ENCODE measurements at places on chromosomes 1 and 21.
A peak's percentile ranks its signal among the peaks of the same experiment; 100 is the strongest.

- peak; percentile 26 for DNase-seq
Observed at GRCh38 chr1:231628207-231628876, 1.8 kb downstream of the DISC1 start.

DNA sequence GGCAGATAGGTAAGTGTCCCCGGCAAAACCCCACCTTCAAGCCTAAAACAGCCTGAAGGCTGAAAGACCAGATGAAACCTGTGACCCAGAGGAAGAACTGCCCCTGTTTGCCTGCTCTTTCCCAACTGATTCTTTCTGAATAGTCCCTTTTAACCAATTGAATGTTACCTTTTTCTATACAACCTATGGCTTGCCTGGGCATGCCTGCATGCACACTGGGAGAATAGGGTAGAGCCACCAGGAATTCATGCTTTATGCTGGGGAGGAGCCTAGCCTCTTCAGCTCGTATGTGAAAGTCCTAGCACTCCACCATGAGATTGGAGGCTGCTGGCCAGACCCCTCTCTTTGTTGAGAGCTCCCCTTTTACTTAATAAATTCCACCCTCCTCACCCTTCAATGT lies 340.0 kb downstream of the PTBP2 start:
- DNase-seq = no peak

DNA sequence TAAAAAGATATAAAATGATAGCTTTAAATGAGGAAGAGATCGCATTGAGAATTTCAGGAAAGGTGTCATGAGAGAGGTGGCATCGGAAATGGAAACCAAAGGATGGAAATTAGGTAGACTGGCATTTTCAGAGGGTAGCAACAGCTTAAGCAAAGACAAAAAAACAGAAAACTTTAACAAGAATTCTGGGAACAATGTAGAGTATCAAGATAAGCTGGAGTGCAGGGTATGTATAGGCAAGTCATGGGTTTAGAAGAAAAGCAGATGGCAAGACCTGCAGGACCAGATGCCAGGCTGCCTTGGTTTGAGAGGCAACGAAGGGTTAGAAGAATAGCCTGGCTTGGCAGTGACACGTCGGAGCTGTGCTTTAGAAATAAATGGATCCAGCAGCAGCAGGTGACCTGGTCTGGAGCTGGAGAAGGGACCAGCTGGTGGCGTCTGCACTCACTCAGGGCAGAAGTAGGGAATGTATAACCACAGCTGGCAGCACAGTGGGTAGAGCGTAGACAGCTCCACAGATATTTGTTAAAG lies 149.4 kb upstream of the TIAM1 start:
- no peak for DNase-seq

- DNase-seq = no peak
Observed at GRCh38 chr1:206435445-206435844, 34.8 kb upstream of the IKBKE start.

DNA sequence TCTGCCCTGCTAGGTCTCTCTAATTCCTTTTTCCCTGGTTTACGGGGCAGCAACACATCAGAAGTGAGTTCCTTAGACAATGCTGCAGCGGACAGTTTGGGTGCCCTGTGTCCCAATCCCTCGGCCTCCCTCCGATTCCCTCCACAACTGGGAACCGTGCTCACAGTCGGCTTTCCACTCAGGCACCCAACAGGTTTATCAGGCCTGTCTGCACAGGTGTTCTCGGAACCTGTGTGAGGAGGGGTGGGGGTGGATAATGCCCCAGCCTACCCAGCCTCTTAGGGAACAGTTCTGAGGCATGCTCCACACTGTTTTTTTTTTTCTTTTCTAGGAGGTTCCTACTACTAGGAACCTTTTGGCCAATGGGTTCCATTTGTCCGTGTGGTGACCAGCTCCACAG lies 131.2 kb downstream of the DISC1 start:
- no peak for DNase-seq

GRCh38 chr1:162970021-162970420 lies 99.1 kb upstream of the RGS4 start:
- no peak for DNase-seq

GRCh38 chr21:44010429-44010828 lies 1.7 kb upstream of the TRAPPC10 start:
- no peak for DNase-seq

DNA sequence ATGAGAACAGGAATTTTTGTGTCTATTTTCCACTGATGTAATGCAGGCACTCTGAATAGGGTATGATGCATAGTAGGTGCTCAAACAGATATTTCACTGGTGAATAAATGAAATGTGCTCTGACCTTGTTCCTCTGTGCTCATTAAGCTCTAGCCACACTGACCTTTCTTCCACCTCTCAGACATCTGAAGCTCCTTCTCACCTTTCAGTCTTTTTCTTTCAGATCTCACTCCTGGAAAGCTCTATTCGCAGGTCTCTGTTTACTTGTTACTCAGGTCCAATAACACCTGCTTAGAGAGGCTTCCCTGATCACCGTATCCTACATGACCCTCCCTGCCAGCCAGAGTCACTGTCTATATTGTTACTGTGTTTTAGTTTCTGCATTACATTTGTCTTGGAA lies 59.2 kb upstream of the IVNS1ABP start:
- DNase-seq = no peak

- no peak for DNase-seq
Observed at GRCh38 chr21:26946744-26947446, 20.0 kb downstream of the ADAMTS5 start.

DNA sequence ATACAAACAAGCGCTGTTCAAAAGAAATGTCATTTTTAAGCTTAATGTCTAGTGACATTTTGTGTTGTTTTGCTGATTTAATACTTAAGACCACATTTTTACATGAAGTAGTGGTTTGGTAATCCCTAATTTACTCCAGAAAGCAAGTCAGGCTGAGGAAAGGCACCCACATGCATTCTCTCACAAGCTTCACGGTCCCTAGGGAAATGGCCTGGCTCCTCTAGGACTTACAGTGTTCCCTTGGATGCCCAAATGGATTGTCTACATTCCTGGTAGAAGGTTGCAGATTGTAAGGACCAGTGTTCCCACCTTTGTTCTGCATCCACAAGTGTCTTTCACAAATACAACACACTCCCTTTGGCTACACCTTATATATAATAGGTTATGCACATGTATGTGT lies 9.5 kb downstream of the GPSM2 start:
- no peak for DNase-seq

GRCh38 chr1:177385760-177386698 lies 215.3 kb downstream of the BRINP2 start:
- DNase-seq = no peak

DNA sequence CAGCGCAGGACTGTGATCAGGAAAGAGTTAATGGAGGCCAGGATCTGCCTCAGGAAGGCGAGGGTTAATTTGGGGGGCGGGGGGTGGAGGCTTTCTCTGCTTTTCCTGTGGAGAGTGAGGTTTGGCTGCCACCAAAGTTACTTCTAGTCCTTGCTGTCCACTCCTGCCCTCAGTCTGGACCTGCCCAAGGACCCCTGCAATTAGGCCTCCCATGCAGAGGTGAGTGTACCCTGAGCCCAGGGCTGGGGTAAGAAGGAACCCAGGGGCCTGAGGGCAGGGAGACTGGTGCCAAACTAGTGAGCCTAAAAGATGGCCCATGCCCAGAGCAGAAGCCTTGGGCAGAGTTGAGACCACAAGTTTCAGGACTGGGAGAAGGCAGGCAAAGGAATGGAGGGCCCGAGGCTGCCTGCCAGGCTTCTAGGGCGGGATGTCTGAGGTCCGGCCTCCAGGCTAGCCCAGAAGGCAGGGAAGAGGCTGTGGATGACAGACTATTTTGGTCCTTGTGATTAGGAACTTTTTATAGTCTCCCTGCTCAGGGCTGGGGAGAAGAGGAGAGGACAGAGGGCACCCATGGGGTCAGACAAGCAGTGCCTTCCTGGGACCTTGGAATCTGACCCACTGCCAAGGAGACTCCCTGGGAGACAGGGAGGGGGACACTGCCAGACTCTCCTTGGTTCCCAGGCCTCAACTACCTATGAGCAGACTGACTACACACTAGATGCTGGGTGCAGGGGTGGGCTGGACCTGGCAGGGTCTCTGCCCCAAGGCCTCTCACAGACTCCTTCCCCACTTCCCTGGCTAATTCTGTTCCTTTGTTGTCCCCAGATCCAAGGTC lies at the start of gene FAM110D:
Gene FAM110D, plus strand, starts transcription at position 172 of the 835 bp plus-strand sequence. CDS start 2,213 bp downstream, outside the sequence.
- DNase-seq = no peak

DNA sequence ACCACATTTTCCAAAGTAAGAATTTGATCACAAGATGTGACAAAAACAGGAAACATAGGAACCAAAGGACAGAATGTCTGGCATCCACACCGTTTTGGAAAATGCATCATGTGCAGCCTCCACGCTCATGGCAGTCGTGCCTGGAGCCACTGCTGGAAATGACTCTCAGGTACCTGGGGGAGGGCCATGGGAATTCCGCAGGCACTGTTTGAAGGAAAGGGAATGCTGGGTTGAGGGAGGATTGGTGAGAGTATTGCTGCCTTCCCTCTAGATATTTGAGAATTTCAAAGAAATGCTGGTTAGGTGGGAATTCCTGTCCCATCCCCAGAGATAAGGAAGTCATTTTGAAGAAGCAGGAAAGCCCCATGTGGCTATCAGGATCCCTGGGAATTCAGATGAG lies 10.8 kb downstream of the SLAMF1 start:
- DNase-seq = no peak

GRCh38 chr21:21631961-21632360 lies 633.8 kb downstream of the NCAM2 start:
- no peak for DNase-seq

DNA sequence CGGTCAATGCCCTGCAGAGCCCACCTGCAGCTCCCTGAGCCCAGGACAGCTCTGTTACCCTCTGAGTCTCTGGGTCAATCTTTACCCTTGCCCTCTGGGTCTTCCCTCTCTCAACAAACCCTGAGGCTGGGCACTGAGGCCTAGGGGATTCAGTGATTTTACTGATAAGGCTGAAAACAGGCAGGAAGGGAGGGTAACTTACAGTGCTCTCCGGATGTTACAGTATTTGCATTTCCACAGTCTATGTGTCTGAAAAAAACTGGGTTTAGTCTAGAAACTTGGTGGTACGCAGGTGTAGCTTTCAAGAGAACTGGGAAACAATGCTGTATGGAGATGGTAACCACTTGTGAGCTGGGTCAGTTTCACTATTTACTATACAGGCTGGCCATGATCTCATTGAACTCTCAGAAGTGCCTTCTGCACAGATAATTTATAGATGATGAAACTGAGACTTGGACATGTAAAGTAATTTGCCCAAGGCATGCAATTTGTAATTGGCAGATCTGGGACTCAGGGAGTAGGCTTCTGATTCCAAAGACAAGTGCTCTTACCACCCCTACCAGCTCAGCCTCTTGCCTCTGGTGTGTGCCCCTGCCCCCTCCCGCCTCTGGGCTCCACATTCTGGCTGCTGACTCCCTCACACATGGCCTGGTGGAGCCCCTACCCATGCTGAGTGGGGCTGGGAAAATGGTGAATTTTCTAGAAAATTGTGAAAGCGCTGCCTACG lies 48.8 kb downstream of the TENT5C start:
- no peak for DNase-seq

- no peak for DNase-seq
Observed at GRCh38 chr21:25428537-25428936, 178.7 kb downstream of the MRPL39 start.

DNA sequence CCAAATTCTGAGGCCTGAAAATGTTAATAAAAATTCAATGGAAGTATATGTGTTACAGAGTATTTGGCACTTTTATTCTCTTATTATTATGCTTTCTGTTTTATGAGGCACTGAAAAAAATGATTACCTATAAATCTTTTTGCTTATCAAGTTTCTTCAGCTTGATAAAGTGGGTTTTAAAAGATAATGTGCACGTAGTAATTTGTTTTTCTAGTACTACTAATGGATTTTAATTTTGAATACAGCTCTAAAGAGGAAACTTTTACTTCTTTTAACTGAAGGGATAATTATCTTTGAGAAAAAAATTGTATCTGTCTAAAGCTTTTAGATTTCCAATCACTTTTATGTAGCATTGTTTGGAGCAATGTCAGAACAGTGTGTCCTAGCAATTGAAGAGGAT lies 211.4 kb upstream of the L1TD1 start:
- no peak for DNase-seq

- no peak for DNase-seq
Observed at GRCh38 chr1:111851552-111851951, 95.9 kb downstream of the DDX20 start.

- no peak for DNase-seq
Observed at GRCh38 chr1:6603915-6604558, 1.4 kb upstream of the KLHL21 start.

DNA sequence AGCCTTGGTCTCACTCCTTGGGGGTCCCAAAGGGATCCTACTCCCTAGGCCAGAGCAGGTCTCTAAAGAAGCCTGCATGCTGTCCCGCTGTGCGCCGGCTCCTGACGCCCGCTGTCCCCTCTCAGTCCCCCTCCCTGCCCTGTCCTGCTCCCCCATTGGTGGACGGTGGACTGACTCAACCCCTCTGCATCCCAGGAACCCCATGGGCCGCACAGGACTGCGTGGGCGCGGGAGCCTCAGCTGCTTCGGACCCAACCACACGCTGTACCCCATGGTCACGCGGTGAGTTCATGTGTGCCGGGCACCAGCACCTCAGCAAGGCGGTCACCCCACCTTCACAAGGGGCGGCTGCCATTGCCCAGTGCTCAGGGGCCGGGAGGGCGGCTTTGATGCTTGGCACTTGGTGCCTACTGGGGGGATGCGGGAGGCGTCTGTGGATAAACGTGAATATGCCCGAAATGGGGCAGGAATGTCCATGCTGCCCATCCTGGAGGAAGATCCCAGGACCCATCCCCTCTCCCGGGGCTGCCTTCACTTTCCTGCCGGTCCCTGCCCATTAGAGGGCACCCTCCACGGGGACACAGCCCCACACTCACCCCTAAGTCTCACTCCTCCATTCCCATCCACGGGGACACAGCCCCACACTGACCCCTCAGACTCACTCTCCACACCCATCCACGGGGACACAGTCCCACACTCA lies 20.2 kb upstream of the LRRC3 start:
- DNase-seq = no peak

GRCh38 chr21:25412100-25412499 lies 195.2 kb downstream of the MRPL39 start:
- DNase-seq = no peak

DNA sequence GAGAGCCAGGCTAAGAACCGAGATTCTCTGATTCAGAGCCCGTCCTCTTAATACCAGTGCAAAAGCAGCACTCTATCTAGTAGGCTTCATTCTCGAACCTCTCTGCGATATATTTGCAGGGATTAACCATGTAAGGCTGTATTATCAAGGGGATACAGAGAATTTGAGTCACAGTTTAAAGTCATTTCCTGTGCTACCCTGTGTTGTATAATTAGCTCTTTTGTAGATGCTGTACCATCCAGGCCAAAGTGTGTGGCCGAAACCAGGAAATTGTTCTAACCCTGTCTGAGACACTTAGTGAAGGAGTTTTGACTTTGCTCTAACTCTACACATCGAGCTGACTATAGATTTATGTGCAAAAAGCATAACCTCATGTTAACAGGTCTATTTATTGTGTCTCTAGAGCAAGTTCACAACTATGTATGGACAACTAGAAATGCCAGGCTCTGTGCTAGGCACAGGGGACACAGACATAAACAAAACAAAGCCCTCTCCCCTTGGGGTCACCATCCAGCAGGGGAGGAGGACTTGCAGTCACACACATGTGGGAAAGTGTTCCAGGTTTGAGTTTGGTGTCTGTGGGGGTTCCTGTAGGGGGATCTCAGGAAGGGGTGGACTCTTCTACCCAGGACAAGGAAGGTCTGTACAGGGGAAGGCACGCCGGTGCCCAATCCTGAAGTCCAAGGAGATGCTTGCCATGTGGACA lies 182.2 kb downstream of the DHRS3 start:
- DNase-seq = peak; percentile 13

GRCh38 chr1:219422811-219423598 lies 189.9 kb downstream of the ZC3H11B start:
- no peak for DNase-seq
